Upper lobe of right lung (tissue), 1 donor: ENCODE measurements at places on chromosomes 2 and 18.

DNA sequence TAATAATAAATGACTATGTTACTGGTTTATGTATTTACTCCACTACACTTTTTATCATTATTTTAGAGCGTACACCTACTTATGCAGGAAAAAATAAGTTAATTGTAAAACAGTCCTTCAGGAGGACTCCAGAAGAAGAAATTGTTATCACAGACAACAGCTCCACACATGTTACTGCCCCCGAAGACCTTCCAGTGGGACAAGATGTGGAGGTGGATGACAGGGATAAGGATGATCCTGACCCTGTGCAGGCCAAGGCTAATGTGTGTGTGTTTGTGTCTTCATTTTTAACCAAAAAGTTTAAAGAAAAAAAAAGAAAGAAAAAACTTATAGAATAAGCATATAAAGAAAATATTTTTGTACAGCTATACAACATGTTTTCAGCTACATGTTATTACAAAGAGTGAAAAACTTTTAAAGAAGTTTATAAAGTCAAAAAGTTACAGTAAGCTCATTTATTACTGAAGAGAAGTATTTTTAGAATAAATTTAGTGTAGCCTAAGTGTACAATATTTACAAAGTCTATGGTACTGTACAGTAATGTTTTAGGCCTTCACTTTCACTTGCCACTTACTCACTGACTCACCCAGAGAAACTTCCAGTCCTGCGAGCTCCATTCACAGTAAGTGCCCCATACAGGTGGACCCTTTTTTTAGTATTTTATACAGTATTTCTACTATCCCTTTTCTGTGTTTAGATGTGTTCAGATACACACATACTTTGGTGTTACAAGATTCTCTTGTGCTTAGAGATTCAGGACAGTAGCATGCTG lies 7.5 kb downstream of the TGFBRAP1 start:
- DNase-seq: no peak

GRCh38 chr2:201923436-201924328 lies 110.0 kb upstream of the FZD7 start:
- DNase-seq: no peak

- DNase-seq: no peak
Measured at GRCh38 chr2:162706770-162707169, 131.8 kb downstream of the KCNH7 start.

- DNase-seq: no peak
Measured at GRCh38 chr2:88603146-88603545, 24.1 kb downstream of the EIF2AK3 start.

DNA sequence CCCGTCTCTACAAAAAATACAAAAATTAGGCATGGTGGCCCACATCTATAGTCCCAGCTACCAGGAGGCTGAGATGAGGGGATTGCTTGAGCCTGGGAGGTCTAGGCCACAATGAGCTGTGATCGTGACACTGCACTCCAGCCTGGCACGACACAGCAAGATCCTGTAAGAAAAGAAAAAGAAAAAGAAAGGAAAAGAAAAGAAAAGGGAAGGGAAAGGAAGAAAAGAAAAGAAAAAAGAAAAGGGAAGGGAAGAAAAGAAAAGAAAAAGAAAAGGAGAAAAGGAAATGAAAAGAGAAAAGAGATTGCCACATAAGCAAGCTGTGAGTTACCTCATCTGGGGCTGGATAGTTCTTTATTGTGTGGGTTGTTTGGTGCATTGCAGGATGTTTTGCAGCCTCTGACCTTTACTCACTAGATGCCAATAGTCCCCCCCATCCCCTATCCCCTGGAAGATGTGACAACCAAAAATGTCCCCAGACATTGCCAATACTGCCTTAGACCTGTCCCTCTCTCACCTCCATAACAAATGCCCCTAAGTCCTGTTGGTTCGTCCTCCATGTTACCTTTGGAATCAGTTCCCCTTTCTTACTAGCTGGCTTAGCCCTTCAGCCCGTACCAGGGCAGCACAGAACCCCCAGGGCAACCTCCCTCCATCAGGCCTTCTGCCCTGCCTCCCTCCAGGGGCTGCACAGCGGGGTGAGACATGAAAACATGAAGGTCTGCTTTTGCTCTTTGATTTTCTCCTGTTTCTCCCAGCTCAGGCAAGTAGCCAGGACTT lies 8.9 kb downstream of the ASPRV1 start:
- DNase-seq: no peak

- DNase-seq: no peak
Measured at GRCh38 chr2:190271783-190272456, 47.7 kb downstream of the HIBCH start.

DNA sequence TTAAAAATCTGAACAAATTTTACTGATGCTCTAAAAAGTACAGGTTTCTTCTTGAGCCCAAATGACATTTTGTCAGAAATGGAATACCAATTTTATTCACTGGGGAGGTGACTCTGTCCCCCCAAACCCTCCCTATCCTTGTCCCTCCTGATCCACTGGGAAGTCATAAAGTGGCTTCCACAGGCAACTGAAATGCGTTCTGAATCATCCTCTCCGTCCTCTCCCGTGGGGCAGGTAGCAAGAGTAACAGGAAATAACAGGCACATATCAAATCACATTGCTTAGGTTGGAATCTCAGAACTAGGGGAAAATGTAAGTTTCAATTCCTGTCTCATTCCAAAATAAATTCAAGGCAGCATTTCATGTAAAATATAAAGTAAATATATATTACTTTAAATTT lies 44.5 kb downstream of the MYL12B start:
- DNase-seq: no peak

- DNase-seq: no peak
Measured at GRCh38 chr2:85549095-85549494, 10.1 kb downstream of the MAT2A start.

DNA sequence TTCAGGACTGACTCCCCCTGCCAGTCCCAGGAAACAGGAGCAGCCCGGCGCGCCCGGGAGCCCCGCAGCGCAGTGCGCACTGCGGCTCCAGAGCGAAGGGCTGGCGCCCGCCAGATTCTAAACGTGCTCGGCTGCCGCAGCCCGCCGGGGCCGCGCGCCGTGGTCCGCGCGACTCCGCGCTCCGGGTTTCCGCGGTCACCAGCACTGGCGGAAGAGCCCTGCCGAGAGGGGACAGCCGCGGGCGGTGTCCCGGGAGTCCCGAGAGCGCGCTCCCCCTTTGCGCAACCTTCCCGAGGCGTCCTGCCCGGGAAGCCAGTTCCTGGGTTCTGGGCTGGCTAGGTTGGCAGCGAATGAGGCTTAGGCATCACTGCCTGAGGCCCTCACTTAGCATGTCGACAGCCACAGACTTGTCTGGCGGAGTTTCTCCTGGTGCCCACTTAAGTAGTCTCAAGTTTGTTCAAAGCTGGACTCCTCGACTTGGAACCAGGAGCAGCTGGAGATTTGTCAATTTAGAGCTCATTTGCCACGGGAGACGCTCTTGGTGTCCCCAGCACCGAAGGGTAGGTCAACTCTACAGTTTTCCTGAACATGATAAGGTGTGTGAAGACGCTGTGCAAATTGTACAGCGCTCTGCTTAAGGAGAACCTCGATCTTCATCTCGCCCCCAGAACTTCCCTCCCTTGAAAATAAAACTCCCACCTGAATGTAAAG lies 1.5 kb upstream of the VSNL1 start:
- peak; percentile 85 for DNase-seq

GRCh38 chr2:26640331-26640745 lies 828 bp downstream of the CIB4 start:
- no peak for DNase-seq

GRCh38 chr2:26185304-26185928 lies 12.5 kb downstream of the GAREM2 start:
- DNase-seq: no peak

- peak; percentile 60 for DNase-seq
Measured at GRCh38 chr18:48300463-48300961, 108.7 kb downstream of the ZBTB7C start.
